WERI-Rb-1 (cell line): ENCODE measurements at places on chromosomes 4 and X.

DNA sequence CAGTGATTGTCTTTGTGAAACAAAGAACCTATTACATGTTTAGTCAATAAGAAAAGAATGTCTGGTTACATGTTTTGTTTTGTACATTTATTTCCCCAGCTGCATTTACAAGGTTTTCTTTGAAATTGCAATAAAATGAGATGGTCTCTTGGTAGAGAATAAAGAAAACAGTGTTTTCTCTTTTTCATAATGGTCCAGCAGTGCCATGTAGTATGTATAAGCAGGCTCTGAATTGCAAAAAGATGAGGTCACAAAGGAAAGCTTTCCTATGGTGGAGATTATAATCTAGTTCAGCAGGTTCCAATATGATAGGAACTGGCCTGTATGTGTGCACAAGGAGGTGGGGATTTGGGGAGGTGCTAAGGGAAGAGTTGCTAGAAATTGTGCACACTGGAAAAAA, 1417.3 kb downstream of the STIM2 start:
- no peak for DNase-seq

- DNase-seq = no peak
Measured at GRCh38 chrX:41516999-41517765, 70.0 kb downstream of the NYX start.

GRCh38 chrX:95754411-95754810, 930.2 kb upstream of the DIAPH2 start:
- DNase-seq = no peak

- no peak for DNase-seq
Measured at GRCh38 chr4:107792711-107793110, 32.0 kb upstream of the SGMS2 start.

- no peak for DNase-seq
Measured at GRCh38 chr4:182083671-182084410, 159.4 kb upstream of the TENM3 start.

DNA sequence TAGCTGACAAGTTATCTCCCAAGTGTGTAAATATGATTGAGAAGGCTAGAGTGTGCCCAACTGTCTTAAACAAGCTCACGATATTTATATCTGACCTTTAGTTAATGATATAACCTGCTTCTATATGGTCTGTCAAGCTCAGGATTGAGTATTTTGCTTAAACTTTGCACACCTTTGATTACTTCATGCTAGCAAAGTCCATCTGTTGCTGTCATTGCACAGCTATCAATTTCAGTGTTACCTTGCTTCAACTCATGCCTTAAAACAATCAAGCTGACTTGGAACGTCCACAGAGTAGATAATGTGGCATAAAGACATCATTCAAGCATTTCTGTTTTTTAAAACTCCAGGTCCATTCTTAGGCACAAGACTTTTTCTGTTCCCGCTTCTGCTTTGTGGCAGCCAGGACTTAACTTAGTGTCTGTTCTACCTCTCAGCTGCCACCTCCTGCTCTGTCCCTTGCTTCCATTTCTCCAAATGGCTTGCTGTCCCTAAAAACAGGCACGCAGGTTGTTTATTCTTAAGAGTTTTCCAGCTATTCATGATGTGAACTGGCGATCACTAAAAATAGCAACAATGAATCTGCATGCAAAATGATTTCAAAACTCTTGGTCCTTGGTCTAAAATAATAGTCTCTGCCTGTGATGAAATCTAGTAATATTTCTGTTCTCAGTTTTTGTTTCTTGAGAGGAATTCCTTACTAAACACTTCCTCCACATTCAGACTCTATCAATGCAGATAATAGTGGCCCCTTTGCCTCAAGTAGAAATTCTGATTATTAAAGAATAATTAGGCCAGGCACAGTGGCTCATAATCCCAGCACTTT, 16.3 kb upstream of the NEIL3 start:
- no peak for DNase-seq

DNA sequence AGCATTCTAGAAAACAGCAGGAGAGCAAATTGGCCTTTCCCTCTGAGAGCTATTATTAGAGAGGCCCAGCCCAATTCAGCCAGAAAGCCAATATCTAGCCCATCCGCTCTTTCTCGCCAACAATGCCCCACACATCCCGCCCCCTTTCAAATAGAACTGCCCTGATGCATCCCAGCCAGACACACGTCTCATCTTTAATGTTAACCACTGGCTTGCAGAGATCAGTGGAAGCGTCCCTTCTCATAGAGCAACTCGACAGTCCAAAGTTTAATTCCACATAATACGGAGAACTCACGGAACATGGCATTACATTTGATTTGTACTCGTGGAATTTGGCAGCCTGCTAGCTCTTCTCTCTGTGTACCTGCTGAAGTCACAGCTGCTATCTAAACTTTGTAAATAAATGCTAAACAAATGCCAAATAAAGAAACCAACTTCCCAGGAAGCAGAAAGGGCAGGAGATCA, 304.4 kb downstream of the DHX15 start:
- DNase-seq = no peak
